ENCODE measurements at places on chromosomes 1 and 21.

- no peak for DNase-seq
These were observed 11.6 kb downstream of the SLC6A17 start for GRCh38 chr1:110161849-110162248.

DNA sequence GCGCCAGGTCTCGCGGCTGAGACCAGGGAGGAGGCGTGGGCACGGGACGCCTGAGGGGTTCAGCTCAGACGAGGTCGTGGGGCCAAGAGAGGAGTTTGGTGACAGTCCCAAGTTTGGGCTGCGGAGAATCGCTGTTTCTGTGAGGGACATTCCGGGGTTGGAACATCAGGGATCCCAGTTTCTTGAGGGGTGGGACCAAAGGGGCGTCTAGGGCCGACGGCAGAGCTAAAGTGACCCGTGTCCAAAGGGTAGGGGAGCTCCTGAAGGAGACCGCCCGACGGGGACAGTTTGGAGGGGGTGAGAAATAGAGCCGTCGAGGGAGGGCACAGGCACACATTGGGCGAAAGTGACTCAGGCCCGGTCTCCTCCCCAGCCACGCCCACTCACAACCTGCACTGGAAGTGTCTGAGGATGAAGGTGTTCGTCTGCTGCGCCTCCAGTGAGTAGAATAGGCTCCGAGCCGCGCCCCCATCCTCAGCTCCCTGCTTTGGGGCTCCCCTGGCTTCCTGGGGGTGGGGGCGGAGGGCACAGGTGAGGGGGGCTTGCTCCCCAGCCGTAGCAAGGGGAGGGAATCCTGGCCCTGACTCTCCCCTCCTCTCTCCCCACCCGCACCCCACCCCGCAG, 7.0 kb downstream of the EFNA3 start:
- peak; percentile 46 for DNase-seq

DNA sequence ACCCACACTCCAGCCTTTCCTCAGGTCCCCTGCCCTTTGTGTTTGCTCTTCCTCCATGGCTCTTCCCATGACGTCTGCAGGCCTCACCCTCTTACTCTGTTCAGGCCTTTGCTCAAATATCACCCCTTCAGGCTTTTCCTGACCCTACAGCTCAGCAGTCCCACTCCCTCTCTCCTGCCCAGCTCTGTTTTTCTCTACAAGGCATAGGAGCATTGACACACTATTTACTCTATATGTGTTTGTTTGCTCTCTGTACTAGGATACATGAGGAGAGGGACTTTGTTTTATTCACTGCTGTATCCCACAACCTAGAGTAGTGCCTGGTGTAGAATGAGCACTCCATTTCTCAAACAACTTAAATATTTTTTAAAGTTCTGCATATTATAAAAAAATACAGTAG, 107.4 kb upstream of the COA6 start:
- DNase-seq = no peak

DNA sequence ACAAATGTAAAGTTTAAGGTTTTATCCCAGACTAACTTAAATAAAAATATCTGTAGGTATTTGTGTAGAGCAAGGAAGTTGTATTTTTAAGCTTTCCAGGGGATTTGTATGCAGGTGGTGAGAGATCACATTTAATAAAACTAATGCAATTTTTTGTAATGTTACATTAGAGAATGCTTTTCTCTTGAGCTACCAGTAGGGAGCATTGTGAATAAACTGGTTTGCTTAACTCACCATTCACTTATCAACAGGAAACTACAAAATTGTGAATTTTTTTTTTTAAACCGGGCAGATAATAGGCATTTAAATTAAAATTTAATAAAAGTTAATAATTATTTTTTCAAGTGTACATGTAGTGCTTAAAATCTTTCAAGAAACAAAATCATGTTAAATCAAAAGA, 78.6 kb downstream of the IVNS1ABP start:
- DNase-seq = no peak

DNA sequence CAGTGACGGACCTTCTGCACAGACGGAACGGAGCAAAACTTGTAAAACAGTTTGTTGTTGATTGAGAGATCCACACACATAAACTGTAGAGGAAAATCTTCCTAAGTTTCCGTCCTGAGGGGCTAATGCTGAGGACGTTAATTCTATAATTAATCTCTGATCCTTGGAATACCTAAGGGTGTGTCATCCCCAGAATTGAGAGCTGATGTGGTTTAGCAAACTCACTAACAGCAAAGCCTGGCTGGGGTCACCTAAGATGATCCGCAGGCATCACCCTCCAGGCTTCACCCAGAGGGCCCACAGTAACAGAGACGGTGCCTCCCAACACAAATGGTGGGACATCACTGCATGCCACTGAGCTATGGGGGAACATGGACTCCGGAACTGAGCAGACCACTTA, 97.5 kb downstream of the SMYD2 start:
- DNase-seq = no peak

DNA sequence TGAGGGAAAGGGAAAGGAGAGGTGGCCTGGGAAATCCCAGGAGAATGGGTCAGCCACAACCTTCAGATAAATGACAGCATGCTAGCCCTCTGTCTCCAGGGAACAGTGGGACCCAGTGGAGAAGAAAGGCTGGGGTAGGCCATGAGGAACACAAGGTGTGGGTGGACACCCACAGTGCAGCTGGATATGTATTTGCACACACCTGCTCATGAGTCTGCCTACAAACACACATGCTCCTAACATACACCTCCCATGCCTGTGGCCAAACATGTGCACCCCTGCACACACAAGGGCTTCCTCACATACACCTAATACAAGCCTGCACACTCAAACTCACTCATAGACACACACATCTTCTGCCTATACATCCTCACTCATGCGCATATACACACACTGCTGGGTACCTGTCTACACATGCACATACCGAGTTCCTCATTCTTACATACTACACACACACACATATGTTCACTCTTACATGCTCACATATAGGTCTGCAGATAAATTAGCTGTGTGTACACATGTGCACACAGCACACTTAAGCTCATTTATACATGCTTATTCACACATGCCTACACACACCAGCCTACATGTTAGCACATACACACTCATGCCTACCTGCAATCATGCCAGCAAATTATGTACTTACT, 3.6 kb downstream of the C1orf216 start:
- DNase-seq = no peak

GRCh38 chr1:157992833-157993146, 655 bp upstream of the KIRREL1 start:
- DNase-seq = no peak

GRCh38 chr1:25619101-25619890, 2.7 kb downstream of the MAN1C1 start:
- no peak for DNase-seq

- no peak for DNase-seq
These were observed 52.5 kb downstream of the HSPG2 start for GRCh38 chr1:21884456-21885235.

- peak; percentile 13 for DNase-seq
These were observed 61.5 kb upstream of the JAK1 start for GRCh38 chr1:65027666-65028358.

DNA sequence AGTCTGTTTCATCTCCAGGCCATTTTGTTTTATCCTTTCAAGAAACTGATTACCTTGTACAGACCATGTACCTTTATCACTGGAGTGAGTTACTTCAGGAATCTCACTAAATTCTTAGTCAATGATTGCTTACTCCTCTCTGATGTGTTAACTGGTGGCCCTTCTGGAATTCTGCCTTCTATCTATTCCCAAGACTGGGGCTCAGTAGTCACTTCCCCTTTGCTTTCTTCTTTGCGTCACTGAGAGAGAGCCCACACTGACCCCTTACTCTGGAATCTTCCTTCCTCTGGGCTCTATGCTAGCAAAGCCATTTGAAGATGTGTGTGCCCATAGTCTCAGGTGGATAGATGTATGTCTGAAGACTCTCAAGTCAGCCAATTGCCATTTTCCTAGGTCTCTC, 34.6 kb downstream of the XCL2 start:
- no peak for DNase-seq

GRCh38 chr1:224745924-224746323, 129.8 kb downstream of the CNIH3 start:
- DNase-seq = no peak

- no peak for DNase-seq
These were observed 62.3 kb upstream of the SLC25A33 start for GRCh38 chr1:9476790-9477463.

- no peak for DNase-seq
These were observed 37.0 kb downstream of the ARHGEF11 start for GRCh38 chr1:157008502-157008901.

DNA sequence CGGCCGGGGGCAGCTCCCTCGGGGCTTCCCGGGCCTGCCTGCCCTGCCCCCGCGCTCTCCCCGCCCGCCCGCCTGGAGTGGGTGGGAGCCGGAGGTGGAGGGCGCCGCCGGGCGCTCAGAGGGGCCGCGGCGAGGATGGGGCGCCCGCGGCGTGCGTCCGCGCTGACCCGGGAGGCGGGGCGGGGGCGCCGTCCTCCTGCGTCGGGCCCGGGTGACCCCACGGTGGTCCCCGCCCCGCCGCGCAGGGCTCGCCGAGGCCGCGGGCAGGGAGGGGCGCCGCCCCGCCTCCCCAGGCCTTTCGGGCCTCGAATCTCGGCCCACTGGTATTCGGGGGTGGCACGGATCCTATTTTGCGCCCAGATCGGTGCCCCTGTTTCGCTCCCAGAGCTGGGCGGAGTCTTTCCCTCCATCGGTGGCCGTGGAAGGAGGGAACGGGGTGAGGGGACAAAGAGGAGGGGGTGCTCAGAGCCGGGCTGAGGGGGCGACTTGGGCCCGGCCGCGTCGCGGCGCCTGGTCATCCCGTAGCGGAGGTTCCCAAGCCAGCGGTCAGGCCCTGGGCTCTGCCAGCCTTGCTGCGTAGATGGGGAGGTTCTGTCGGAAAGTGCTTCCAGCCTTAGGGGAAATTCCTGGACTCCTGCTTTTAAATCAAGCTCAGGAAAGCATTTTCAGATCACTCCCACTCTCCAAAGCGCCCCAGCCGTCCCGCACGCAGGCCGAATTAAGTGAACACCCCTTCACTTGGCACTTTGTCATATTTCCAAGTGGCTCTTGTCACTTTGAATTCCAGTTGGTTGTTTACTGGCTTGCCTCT, 545 bp downstream of the PATJ start:
- DNase-seq = no peak

GRCh38 chr1:61852670-61853015, 110.4 kb downstream of the PATJ start:
- DNase-seq = no peak

DNA sequence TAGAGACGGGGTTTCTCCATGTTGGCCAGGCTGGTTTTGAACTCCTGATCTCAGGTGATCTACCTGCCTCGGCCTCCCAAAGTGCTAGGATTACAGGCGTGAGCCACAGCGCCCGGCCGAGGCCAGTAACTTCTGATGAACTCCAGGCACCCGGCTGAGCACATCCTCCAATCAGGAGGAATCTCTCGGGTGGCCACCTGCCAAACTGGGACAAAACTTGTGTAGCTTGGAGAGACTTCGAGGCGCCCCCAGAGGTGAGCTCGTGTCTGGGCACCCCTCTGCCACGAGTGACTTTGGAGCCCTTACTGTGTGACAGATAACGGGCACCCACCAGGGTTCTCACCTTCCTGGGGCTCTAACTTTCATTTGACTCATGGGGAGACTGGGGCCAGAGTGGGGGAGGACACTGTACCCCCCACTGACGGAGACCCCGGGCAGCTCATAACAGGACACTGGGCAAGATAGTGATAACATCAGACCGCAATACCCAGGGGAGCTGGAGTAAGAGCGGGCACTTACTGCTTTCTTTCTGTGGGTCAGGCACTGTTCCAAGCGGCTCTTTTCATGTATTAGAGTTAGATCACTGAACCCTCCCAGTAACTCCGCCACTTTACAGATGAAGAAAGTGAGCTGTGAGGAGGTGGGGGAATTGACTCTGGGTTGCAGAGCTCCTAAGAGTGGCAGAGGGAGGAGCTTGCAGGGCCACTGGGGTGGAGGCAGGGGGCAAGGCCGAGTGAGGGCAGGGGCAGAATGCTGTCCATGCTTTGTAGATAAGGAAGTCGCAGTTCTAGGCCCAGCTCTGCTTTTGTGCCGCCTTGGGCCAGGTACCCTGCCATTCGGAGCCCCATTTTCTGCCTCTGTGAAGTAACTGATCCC, 1.9 kb upstream of the PADI2 start:
- DNase-seq = no peak

GRCh38 chr1:41500378-41500777, 15.9 kb upstream of the EDN2 start:
- DNase-seq = no peak

- DNase-seq = no peak
These were observed 7.0 kb upstream of the ANGPTL1 start for GRCh38 chr1:178877896-178878295.

DNA sequence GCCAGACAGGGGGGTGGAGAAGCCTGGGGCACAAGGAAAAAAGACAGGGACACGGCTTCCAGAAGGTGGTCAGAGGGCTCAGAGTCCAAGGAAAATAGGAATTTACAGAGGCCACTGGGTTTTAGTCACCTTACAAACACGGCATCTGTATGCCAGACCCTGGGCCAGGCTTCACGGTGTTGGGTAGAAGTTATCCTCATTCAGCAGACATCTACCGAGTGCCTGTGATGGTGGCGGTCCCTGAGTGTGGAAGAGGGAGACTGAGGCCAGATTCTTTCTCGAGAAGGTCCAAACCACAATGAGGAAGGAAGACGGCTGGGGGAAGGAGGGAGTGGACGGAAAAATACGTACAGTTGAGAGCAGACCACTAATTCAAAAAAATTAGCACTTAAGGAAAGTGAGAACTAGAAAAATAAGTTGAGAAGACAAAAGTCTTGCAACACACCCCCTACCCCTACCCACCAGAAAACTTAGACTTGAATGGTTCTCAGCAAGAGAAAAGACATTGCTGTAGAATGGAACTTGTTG, 864 bp upstream of the BTG2 start:
- DNase-seq = no peak

- DNase-seq = no peak
These were observed 66.2 kb upstream of the APOBEC4 start for GRCh38 chr1:183719289-183719688.

- DNase-seq = no peak
These were observed 297.6 kb downstream of the DISC1 start for GRCh38 chr1:231924180-231924579.

DNA sequence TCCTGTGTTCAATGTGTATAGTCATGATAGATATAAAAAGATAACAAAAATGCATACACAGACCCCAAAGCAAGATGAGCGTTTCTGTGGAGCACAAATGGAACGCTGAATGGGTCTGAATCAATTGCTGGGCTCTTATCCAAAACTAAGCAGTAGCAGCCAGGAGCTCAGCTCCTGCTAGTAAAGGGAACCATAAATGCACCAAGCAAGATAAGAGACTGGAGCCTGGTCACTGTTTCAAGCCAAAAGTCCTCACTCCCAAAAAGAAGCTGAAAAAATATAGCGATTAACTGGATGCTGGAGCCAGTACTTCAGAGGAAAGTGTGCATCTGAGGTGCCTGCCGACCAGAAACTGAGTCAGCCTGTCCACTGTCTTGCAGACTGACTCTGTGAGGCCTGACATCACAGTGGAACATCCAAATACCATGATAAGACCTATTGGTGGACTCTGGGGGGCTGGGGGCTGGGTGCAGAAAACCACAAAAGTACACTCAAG, 68.9 kb downstream of the LRRC8C start:
- no peak for DNase-seq

DNA sequence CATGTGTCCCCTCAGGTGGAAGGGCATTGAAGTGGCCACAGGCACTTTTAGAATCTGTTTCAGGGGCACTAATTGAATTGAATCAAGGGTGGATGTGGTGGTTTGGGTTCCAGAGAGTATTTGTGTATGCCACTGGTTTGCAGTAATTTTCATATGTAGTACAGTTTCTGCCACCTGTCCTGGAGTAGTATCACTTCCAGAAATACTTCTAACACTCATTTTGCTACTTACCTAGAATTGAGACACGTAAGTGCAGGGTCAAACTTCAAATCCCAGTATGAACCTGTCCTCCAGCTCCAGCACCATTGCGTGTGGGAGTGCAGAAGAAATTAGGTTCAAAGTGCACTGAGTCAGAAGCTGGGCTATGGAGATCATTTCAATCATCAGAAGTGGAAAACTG, 26.8 kb downstream of the RSPH1 start:
- no peak for DNase-seq
